Activated CD8-positive, alpha-beta memory T cell treated with anti-CD3 and anti-CD28 coated beads, Interleukin-2, amount 50 U/mL, for 4 hours (primary cell): ENCODE measurements at places on chromosomes 2 and 18.

DNA sequence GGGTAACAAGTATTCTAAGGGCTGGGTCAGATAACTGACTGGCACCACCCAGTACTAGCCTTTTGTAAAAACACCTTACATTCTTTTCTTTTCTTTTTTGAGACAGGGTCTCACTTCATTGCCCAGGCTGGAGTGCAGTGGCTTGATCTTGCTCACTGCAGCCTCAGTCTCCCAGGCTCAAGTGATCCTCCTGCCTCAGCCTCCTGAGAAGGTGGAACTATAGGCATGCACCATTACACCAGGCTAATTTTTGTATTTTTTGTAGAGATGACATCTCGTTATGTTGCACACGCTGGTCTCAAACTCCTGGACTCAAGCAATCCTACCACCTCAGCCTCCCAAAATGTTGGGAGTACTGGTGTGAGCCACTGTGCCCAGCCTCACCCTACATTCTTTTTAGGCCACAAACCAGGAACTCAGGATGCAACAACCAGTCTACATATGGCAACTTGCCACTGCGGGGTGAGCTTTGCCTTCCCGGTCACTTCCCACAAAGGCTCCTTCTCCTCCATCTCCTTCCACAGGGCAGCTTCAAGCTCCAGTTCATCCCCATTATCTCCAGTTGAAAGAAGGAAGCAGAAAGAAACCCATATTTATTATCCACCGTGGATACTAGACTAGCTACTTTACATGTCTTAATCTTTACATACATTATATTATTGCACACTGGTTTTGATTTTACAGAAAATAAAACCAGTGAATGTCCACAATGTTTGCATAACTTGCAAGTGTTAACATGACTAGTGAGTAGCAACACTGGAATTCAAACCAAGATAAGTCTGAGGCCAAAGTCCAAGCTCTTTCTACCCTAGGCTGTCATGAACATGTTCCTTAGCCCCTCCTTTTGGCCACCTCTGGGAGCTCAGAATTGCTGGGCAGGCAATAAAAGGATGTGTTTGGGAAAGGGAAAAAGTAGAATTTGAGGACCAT lies 23.7 kb upstream of the AP1S3 start:
- DNase-seq, result no peak

DNA sequence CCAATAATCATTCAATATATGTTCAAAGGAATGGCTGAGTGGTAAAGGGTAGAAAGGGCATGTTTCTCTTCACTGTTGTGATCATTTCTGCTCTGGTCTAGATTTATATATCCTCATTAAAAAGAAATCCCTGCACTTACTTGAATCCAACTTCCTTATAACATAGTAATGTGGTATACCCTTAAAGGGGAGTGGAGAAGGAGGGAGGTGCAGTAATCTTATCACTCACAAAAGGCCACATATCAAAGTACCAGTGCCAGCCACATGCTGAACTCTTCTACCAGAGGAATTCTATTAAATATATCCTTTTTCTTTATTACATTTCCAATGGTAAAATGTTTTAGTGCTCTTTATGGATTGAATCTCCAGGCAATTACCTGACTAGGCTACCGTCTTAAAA lies 3.3 kb downstream of the KATNAL2 start:
- no peak for DNase-seq

DNA sequence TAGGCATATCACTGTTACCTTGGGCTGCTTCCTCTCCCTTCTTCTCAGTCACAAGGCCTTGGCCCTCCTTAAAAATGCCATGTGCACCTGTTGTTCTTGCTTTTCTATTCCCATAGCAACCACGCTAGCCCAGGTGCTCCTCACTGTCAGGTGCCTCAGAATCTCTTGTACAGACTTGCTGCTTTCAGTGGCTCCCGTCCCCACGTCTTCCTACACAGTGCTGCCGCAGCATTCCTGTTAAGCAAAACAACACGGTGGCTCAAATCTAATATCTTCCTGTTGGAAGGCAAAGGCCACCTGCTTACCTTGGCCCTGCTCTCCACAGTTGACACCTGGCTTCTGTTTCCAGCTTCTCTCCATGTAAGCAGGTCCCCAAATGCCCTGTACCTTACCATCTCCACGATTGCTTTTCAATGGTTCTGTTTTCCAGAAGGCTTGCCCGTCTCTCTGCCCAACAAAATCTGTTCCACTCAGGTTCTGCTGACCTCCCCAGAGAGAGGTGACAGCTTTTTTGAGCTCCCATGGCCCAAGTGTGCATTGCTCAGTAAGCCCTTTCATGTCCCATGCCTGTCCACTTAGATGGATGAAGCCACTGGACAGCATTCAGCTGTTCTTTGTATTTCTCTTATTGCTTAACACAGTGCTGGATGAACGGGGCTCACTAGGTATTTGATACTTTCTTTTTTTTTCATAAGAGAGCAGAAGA lies 240.4 kb downstream of the PRKCE start:
- DNase-seq, result no peak

DNA sequence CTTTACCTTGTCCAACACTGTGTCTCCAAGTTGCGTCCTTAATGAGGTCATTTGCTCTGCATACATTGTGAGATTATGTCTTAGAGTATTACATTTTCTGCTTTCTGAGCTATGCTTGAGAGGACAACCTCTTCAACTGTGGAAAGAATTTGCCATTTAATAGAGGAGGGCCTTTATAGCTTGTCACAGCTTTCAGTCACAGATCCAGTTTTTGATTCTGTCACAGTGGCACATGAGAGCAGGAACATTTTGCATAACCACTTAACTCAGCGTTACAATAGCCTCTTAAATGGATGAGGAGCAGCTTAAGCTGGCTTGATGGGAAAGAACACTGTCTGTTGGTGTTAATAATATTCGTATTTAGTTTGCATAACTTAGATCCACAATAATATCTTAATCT lies 63.0 kb downstream of the RHBDD1 start:
- no peak for DNase-seq

DNA sequence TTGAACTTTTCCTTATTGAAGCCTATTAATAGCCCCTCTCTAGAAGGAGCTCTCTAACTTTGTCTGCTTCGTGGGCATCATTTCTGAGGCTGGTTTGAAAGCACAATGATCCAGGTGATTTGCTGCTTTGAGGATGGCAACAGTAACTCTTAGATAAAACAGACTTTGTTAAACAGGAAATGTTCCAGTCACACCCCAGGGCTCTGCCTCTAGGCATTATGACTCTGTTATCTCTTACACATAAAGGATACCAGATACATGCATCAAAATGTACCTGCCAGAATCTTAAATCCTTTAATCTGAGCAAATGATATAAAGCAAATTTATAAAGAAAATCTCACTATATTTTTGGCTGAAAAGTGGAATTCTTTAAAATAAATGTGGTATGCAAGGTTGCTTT lies 52.3 kb downstream of the GAD1 start:
- no peak for DNase-seq

GRCh38 chr18:46196627-46197243 lies 92.5 kb downstream of the HAUS1 start:
- DNase-seq, result no peak

- no peak for DNase-seq
Measured at GRCh38 chr2:216163518-216163917, 54.4 kb downstream of the XRCC5 start.

DNA sequence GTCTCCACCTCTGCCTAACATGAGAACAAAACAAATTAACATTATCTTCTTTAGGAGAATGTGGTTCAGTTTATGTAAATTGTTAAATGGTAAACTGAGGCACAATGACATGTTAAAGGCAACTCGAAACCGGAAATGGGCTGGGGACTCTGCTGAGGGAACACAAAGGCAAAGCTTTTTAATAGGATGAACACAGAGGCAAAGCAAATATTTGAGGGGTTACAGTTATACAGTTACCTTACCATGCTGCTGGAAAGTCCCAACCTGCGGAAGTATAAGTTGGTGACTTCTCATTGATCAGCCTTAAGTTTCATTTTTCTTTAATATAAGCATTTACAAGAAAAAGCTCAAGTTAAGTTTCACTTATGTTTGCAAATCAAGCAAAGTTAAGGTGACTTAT lies 195.0 kb downstream of the DLGAP1 start:
- no peak for DNase-seq

GRCh38 chr2:168277276-168277675 lies 29.9 kb upstream of the STK39 start:
- no peak for DNase-seq

DNA sequence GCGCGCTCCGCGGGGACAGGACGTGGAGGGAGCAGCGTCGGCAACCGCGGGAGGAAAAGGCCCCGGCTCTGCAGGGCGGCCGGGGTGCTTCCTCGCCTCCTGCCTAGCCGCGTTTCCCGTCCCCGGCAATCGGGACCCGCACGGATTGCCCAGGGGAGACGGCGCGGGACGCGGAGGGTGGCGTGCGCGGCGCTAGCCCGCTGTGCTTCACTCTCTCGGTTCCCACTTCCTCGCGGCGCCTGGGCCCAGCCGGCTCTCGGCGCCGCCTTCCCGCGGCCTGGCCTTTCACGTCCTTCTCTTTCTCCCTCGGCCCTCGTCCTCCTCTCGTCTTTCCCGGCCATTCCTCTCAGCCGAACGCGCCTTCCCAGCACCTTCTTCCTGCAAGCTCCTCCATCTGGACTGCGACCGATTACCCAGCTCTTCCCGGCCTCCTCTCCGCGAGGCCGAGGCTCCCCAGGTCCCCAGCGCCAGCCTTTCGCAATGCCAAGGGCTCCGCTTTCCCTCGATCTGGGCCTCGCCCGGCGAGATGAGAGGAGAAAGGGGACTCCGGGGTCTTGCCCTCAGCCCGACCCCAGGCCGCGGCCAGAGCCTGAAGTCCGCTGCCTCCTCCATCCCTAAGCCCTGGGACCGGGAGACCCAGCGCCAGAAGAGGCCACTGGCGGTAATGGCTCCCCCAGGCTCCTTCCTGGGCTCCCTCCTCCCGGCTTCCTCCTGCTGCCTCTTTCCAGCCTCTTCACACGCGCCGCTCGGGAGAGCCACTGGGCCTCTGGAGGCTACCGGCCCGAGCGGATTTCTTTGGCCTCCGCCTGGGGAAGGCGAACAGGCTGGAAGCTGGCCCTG lies 34.3 kb upstream of the ATP6V1B1 start:
- DNase-seq, result no peak

DNA sequence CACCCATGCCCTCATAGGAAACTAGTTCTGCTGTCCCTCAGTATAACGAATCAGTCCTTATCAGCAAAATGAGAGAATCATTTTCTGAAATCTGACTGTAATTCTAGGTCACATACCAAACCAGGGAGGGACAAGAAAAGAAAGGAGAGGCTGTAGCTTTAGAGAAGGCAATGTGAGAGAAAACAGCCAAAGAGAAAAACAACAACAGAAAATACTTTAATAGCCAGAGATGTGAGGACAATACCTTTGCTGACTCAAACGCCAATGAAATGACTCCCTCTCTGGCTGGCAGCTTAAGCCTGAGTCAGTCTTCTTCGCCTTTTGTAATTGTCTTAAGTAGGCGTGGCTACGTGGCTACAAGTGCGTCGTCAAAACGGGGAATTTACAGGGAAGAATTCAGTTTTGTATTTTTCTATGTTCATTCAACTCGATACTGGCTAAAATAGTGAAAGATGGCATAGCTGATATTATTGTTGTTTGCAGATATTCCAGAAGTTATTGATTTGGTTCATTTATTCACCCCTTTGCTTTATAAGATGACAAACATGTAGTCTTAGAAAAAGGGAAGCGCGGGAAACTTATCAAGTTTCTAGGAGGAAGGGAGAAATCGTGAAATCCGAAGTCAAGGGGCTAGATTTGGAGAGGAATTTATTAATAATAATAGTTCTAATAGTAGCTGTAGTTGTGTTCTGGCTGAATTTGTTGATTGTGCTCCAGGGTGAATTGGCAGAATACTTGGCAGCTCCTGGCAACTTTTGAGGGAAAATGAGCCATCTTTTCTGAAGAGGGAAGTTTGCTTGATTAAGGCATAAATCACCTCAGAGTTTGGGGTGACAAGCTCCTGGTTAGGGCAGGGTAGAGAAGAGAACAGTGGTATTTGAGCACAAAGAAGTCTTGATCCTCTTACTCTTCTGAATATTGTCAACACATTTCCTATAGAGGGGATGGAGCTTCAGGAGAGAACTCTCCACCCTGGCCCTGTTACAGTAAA lies at the start of gene IL1A:
Gene IL1A (minus strand): TSS at position 295 of the 991 bp plus-strand sequence. CDS start 723 bp downstream, outside the sequence.
- DNase-seq, result no peak

GRCh38 chr2:14134771-14135170 lies 497.7 kb upstream of the LRATD1 start:
- no peak for DNase-seq

- DNase-seq, result no peak
Measured at GRCh38 chr2:112904883-112905282, 6.1 kb upstream of the IL37 start.

DNA sequence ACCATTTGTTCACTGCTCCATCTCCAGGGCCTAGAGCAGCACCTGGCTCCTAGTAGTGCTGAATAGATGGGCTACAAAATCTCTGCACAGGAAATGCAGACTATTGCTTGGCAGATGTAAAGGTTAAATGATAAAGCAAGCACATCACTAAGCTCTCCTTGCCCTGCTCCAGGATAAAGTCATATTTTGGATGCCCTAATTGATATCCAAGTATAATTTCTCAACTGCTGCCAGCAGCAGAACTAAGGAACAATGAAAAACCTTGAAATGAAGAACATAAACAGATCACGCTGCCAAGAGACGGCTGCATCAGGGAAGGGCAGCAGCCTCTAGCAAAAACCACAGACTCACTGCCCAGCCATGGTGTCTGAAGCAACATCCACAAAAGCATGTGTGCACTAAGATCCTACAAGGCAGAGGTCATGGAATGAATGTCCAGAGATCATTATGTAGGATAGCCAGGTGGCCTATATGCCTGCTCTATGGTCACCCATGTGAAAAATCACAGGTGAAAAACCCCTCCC lies 134.7 kb downstream of the TMEM163 start:
- DNase-seq, result no peak
